H54 (cell line): ENCODE measurements at places on chromosomes 12 and 14.

DNA sequence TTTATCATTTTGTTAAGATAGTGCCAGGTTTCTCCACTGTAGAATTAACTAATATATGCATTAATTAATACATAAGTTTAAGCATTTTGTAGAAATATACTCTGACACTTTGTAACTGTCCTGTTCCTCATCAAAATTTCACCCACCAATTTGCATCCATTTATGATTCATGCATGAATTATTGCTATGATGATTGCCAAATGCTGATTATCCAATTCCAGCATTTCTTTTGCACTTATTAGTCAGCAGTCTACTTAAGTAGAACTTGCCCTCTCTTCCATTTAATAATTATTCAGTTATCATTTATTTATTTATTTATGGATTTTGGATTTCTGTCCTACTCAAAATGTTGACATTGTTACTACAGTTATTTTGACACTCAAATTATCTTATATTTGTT is 72.2 kb downstream of the SLC6A15 start:
- no peak for DNase-seq

GRCh38 chr14:72519543-72519942 is 374.4 kb downstream of the DPF3 start:
- DNase-seq, result no peak

DNA sequence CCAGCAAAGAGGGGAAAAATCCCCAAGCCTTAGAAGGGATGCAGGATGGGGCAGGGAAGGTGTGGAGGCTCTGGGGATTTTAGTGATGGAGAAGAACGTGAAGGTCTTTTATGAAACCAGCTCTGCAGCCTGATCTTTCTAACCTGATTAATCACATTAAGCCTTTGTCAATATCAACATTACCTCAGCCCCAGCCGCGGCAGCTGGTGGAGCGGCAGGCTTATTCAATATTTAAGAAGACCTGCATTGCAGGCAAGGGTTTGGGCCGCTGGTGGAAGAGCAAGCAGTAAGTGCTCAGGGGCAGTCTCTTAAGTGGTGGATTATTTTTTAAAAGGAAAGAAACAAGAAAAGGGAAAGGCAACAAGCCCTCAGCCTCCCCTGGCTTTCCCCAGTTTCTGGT is 16.6 kb downstream of the RPH3A start:
- DNase-seq, result no peak

DNA sequence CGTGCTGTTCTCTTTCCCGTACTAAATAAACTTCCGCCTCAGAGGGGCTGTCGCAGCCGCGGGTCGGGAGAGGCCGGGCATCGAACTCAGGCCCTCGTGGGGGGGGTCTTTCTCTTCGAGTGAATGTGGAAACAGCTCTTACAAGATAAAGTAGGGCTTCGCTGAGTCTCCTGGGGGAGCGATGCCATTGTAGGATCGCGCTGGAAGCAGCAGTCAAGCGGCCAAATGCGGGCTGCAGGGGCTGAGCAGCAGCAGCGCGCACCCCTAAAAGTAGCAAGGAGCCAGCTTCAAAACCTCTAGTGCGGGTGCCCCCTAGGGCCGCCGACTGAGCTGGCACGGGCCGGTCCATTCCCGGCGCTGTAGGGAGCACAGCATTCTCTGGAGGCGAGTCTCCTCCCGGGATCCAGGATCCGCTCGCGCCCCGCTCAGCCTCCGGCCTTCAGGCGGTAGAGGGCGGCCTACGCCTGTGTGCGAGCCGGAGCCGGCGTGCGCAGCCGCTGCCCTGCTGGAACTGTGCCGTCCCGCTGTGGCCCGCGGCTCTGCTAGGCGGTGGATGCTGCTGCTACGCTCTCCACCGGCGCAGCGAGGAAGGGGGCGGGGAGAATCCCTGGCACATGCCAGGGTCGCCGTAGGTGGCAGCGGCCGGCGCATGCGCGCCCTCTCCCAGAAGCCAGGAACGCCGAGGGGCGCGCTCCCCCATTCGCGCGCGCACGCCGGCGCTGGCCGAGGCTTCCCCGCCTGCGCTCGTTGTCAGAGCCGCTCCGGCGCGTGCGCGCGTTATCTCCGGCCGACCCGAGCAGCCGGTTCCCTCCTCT is at the start of gene FUT8:
TSS of gene FUT8 (plus strand) at position 699 of the 815 bp plus-strand sequence. CDS start 148,834 bp downstream, outside the sequence.
- DNase-seq, result peak; percentile 84

GRCh38 chr12:65631621-65632111 is 192.6 kb upstream of the HMGA2 start:
- peak; percentile 24 for DNase-seq

- DNase-seq, result no peak
These were observed 37.4 kb downstream of the GAS2L3 start for GRCh38 chr12:100610666-100611430.

GRCh38 chr12:1666215-1666614 is 24.7 kb upstream of the ADIPOR2 start:
- no peak for DNase-seq

- no peak for DNase-seq
These were observed 44.9 kb upstream of the PLEKHG3 start for GRCh38 chr14:64659366-64659765.

GRCh38 chr12:58087423-58088127 is 146.2 kb downstream of the ATP23 start:
- DNase-seq, result no peak

DNA sequence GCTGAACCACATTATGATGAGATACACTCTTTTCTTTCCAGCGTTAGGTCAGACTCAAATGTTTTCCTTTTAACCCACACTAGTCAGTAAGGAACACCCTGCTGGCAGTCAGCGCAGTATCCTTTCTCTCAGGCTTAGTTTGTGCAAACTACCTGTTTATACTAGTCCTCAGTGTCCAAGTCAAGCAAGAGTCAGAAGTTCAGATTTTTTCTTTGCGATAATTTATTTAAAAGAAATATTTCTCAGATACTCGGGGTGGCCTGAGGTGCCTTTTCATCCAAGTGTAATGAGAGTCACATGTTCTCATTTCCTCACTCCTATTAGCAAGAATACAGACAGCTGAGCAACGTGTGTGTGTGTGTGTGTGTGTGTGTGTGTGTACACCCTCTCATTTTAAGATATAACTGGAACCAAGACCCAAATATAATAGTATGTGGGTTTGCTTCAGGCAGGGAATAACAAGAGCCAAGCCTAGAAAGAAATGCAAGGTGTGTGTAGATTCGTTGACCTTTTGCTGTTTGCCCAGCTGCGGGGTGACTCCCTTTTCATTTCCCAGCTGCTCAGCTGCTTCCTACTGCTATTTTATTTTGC is 182.7 kb downstream of the KICS2 start:
- no peak for DNase-seq

- DNase-seq, result no peak
These were observed 10.4 kb upstream of the HOXC13 start for GRCh38 chr12:53928054-53928835.

DNA sequence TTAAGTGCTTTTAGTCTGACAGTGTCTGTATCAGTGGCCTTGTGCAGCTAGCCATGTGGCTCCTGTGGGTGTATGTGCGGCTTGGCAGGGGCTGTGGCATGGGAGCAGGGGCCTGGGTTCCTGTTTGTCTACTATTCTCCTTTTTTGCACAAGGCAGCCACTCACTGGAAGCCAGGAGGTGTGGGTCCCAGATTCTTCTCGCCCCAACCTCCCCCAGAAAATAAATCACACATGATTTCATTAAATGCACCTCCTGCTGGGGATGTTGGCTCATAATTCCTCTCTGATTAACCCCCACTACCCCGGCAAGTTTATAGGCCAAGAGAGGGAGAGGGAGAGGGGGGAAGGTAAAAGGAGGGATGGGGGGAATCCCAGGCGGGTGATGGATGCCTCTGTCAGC is 17.6 kb downstream of the CALCOCO1 start:
- no peak for DNase-seq

DNA sequence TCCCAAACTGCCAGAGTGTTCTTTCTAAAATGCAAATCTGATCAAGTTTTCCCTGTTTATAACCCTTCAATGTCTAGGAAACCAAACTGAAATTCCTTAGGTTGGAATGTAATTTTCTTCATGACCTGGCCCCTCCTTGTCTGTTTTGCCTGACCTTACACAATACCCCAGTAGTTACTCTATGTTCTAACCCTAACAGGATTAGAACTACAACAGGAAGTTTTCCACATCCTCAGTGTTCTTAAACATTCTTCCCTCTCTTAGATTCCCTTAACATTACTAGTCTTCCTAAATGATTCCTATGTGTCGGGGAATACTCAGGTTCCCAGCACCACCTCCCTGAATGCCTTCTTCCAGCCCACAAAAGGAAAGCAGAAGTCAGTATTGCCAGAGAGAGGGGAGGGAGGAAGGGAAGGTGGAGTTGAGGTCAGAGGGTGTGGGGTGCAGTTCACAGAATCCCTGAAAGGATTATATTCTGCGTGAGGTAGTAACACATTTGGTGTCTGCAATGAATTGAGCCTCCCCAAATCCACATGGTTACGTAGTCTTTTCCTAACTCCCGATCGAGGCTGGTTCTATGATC is 72.6 kb downstream of the BBS10 start:
- no peak for DNase-seq

DNA sequence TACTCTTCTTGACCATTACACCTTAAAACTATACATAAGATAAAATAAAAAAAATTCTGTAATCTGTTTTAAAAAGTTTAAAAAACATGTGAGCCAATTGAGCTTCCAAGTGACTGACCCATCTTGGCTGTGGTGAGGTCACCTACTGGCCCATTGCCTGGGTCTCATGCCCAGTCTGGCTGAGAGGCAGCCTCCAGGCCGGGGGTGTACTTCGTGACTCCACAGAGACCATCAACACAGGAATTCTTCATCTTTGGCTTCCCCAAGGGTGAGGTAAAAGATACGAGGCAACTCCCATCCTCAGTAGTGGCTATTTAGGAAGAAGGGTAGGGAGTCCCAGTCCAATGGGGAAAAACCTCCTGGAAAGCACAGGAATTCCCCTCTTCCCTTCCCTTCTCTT is 113.2 kb downstream of the APAF1 start:
- DNase-seq, result no peak

- DNase-seq, result peak; percentile 97
These were observed 29.4 kb upstream of the BCL7A start for GRCh38 chr12:121992059-121992879.

DNA sequence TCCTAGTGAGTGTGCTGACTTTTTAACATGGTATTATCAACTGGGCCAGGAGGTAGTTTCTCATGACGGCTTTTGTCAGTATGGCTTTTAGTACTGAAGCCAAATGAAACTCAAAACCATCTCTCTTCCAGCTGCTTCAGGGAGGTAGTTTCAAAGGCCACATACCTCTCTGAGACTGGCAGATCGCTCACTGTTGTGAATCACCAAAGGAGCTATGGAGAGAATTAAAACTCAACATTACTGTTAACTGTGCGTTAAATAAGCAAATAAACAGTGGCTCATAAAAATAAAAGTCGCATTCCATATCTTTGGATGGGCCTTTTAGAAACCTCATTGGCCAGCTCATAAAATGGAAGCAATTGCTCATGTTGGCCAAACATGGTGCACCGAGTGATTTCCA is 141.1 kb downstream of the HMGA2 start:
- no peak for DNase-seq

DNA sequence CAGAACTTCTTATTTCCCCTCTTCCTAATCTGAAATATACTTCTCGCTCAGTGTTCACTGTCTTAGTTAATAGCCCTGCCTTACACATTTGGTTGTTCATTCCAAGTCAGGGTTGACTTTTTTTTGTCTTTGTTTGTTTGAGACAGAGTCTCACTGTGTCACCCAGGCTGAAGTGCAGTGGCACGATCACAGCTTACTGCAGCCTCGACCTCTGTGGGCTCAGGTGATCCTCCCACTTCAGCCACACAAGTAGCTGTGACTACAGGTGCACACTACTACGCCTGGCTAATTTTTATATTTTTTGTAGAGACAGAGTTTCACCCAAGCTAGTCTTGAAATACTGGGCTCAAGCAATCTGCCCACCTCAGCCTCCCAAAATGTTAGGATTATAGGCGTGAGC is 42.3 kb upstream of the PRPF39 start:
- DNase-seq, result no peak

- DNase-seq, result no peak
These were observed 21.4 kb downstream of the CLSTN3 start for GRCh38 chr12:7151532-7151931.

- no peak for DNase-seq
These were observed 50.3 kb upstream of the ANP32D start for GRCh38 chr12:48422060-48422459.

GRCh38 chr12:70895956-70896355 is 24.6 kb downstream of the PTPRR start:
- DNase-seq, result no peak

GRCh38 chr14:95466506-95466905 is 49.9 kb downstream of the SYNE3 start:
- DNase-seq, result no peak

- no peak for DNase-seq
These were observed 942 bp downstream of the SYT1 start for GRCh38 chr12:78865516-78865915.

DNA sequence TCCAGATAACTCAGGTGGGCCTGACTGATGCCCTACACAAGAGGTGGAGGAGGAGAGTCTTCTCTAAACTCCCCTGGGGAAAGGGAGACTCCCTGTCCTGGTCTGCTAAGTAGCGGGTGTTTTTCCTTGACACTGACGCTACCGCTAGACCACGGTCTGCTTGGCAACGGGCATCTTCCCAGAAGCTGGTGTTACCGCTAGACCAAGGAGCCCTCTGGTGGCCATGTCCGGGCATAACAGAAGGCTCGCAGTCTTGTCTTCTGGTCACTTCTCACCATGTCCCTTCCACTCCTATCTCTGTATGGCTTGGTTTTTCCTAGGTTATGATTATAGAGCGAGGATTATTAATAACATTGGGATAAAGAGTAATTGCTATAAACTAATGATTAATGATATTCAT is 965.5 kb downstream of the TMEM121 start:
- DNase-seq, result no peak

GRCh38 chr14:58824106-58824505 is 186.3 kb downstream of the DACT1 start:
- no peak for DNase-seq

GRCh38 chr12:70823182-70823976 is 97.2 kb downstream of the PTPRR start:
- DNase-seq, result no peak

GRCh38 chr12:47707905-47708543 is 2.2 kb upstream of the RPAP3 start:
- DNase-seq, result no peak

DNA sequence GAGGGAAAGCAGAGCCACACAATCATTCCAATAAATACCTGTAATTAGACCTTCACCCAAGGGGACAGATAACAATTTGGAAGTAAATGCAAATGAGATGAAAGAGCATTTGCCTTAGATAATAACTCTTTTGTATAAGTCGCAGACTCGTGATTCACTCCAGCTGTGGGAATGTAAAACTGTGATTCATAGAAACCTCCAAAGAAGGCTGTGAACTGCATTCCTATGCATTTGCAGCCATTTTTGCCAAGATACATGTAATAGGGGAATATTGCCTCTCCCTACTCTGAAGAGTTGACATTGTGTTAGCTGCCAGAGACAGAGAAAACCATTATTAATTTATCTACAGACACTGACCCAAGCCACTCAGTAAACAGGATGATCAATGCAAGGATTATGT is 181.9 kb upstream of the ARHGAP5 start:
- no peak for DNase-seq
